T1000 (cell line): ENCODE measurements at places on chromosomes 4 and X.

DNA sequence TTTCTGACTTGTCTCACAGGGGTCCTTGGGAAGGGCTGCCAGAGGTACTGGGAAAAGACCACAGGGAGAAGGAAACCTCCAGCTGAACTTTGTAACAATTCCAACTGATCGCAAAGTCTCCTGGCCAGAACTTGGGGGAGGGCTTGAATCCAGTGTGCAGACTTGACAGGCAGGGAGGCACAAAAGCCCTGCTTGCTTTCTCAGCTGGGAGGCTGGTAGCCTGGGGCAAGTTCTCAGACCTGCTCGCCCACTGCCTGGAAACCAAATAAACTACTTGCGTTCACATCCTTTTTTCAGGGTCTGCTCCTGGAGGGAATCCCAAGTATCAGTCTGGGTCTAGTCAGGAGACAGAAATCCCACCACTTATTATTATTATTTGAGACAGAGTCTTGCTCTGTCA is 48.0 kb upstream of the CASK start:
- DNase-seq, result no peak

- no peak for DNase-seq
Measured at GRCh38 chr4:21697583-21697982, 251.0 kb downstream of the KCNIP4 start.

- DNase-seq, result no peak
Measured at GRCh38 chr4:86181585-86181984, 178.3 kb downstream of the MAPK10 start.

GRCh38 chr4:12701384-12701783 is 782.8 kb downstream of the RAB28 start:
- no peak for DNase-seq

GRCh38 chrX:136712650-136713310 is 64.8 kb downstream of the CD40LG start:
- no peak for DNase-seq

GRCh38 chr4:8785656-8786142 is 85.9 kb downstream of the HMX1 start:
- no peak for DNase-seq

- DNase-seq, result no peak
Measured at GRCh38 chr4:140609548-140610425, 41.0 kb upstream of the UCP1 start.

DNA sequence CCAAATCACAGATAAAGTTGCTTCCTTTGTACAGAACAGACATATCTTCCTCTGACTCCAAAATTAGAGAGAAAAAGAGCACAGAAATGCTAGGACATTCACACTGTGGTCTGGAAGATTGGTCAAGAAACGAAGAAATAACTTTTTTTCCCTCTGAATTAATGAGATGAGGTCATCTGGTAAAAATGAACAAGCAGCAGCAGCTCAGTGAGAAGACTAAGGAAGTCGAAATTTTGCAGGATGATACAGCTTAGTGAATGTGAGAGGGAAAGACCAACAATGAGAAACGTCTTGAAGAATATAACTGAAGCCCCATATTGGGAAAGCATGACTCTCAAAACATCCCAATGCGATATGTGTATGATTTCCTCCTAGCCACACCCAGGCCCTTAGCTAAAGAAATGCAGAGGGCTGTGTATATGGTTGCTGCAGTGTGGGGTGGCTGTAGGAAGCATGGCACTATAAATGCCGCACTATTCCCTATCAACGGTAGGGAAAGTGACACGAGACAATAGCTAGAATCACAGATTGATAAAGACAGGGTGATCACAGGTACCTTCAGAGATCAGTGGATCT is 208.6 kb downstream of the VEGFC start:
- no peak for DNase-seq

- no peak for DNase-seq
Measured at GRCh38 chr4:16572161-16572560, 326.3 kb downstream of the LDB2 start.

GRCh38 chr4:107826421-107826980 is 1.8 kb downstream of the SGMS2 start:
- DNase-seq, result no peak
